Fibroblast of skin of left quadriceps (primary cell): ENCODE measurements at places on chromosomes 3 and 15.

DNA sequence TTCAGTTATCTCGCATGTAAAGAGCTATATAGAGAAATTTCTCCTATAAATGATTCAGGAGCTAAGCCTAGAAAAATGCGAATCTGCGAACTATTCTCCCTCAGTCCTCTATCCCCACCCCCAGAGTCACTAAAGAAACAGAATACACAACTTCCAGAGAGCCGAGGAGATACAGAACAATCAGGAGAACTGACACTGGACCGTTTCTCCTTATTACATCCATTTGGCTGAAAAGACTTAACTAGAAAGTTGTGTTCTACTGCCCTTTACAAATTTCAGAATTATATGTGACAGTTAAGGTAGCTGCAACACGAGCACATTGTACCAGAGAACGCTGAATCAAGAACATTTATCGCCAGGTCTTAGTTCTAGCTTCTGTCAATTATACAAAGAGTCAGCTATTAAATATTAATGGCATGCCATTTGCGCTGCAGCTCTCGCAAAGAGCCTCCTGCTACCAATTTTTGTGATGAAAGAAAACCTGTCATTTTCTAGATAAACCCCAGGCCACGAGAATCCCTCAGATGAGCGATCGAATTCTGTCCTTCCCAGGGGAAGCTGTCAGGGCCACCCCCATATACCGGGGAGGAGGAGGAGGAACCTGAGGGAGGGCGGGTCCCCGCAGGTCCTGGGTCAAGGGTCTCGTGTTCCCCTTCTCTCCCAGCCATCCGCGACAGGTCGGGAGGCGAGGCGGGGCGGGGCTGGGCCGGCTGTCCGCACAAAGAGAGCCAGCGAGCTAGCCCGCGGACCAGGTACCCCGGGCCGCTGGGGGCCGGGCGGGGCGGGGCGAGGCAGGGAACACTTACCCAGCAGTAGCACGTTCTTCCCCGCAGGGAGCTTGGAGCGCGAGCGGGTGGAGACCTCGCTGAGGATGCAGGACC lies 878 bp downstream of the DYNC1LI1 start:
- DNase-seq, result no peak

DNA sequence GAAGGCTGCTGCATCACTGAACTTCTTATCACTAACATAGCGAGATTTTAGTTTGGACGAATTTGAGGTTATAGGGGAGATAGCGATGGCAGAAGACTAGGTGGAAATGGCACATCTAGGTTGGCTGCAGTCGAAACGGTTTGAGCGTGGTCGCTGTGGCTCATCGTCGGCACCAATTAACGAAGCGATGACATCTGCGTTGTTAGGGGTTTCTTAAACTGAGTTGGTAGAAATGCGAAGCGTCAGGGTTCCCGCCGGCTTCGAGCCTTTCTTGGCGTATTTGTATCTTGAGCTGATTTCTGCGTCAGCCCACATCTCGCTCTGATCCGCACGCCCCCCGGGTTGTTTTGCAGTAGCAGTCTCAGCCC lies 319 bp downstream of the LNP1 start:
- DNase-seq, result peak; percentile 5

- DNase-seq, result no peak
Observed at GRCh38 chr3:160811237-160811548, 55.2 kb downstream of the PPM1L start.

- no peak for DNase-seq
Observed at GRCh38 chr3:23869977-23870662, 46.7 kb downstream of the NKIRAS1 start.

GRCh38 chr3:70973558-70973957 lies 610.0 kb downstream of the FOXP1 start:
- no peak for DNase-seq

DNA sequence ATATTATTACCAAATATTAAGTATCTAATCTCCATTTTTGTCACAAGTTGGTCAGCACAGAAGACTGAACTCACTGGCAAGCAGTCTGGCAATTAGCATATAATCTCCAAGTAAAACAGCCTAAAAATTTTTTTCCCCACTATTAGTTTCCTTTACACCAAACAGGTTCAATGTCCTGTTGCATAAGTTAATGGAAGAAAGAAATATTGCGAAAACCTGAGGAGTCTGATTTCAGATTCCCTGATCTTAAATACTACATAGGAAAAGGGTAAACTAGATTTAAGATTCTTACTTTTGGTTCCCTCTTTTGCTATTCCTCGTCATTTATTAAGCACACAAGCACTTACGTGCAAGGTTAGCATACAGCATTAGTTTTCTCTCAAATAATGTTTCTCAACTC lies 133.2 kb upstream of the PLXND1 start:
- DNase-seq, result no peak

DNA sequence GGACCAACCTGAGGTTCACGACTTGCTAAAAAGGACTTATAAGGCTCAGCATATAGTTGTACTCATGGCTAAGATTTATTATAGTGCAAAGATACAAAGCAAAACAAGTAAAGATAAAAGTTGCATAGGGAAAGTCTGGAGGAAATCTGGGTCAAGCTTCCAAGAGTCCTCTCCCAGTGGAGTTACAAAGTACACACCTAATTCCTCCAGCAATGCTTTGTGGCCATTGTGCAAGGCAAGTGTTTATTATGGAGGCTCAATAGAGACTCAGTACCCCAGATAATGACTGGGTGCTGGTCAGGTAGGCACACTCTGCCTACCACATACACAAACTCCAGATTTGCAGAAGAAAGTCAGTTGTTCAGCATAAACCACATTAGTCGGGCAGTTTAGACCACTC lies 22.9 kb downstream of the LNP1 start:
- DNase-seq, result no peak

- DNase-seq, result no peak
Observed at GRCh38 chr15:68626739-68627138, 47.9 kb downstream of the CORO2B start.

DNA sequence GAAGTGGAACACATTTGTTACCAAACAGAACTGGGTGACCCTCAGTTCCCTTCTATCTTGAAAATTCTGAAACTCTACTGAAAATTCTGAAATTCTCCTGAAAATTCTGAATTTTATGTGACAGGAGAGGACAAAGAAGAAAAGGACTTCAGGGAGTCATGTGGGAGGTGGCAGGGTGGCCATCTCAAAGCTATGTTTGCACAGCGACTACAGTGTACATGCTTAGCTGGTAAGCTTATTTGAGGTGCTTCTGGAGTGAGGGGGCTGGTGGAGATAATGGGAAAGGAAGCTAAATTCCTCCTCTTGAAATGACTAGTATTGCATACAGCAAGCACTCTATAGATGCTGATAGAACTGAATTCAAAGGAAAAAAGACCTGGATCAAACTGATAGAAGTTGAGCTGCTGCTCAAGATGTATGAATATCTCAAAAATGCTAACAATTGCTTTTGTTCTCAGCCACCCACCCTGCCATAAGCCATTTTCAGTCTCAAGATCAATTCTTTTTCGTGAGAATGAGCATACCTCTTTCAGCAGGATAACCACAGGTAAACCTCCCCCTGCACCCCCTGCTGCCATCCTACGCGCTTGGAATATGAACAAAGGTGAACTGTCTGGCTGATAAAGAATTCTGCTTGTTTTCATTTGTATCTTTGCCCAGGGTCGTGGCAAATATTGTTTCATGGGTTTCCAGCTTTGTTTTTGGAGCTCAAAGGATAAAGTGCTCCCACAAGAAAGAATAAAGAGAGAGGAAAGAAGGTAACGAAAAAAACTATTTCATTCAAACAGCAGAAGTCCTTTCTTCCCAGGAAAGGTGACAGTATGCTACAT lies 16.6 kb upstream of the ARHGEF3 start:
- DNase-seq, result no peak

GRCh38 chr3:169575381-169575780 lies 88.1 kb downstream of the MECOM start:
- DNase-seq, result peak; percentile 0

DNA sequence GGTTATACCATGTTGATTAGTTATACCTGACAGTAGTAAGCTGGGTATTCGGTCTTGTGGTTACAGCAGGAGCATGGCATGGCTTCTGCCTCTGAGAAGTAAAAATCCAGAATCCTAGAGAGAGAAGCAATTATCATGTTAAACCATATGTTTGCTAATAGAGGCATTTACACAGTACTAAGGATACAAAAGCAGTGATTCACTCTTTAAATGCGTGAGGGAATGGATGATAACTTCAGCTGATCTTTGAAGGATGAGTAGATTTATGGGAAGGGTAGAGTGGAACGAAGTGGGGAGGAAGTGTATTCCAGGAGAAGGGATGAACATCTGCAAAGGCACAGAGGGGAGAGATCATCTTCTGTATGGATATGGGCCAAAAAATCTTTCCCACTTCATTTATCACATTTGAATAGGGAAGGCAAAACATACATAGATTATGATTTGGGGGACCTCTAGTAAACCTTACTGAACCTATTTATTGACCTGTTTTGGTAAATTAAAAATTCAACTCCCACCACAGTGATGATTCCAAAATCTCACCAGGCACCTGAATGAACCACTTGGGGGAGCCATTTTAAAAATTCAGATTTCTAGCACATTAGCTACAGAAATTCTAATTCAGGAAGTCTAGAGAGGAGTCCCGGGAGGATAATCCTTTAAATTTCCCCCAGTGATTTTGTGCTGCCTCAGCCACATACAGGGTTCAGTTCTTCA lies 35.1 kb downstream of the IGSF10 start:
- DNase-seq, result peak; percentile 59

DNA sequence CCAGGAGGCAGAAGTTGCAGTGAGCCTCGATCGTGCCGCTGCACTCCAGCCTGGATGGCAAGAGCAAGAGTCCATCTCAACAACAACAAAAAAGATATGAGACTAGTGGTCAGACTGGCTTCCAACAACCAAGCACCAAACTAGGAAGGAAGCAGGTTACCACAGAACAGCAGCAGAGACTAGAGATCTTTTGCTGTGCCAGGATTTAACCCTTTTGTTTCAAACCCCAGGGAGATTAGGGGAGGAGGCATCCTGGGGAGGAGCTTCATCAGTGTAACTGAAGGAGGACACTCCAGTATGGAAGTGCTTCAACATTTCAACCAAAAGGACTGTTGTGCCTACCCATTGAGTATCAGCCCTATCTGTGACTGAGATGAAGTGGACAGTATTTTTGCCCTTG lies 240.3 kb downstream of the ZIC1 start:
- no peak for DNase-seq

GRCh38 chr3:54094926-54095325 lies 27.4 kb upstream of the CACNA2D3 start:
- no peak for DNase-seq

GRCh38 chr3:148861277-148861869 lies 3.7 kb upstream of the CPA3 start:
- DNase-seq, result peak; percentile 39

- DNase-seq, result no peak
Observed at GRCh38 chr15:47794252-47794914, 77.1 kb downstream of the SEMA6D start.

- no peak for DNase-seq
Observed at GRCh38 chr15:67719330-67719959, 105.9 kb upstream of the SKOR1 start.

GRCh38 chr3:123791898-123792297 lies 92.2 kb downstream of the MYLK start:
- no peak for DNase-seq

- no peak for DNase-seq
Observed at GRCh38 chr3:185852635-185853034, 27.8 kb upstream of the IGF2BP2 start.

- no peak for DNase-seq
Observed at GRCh38 chr15:35876762-35877161, 330.8 kb upstream of the DPH6 start.

DNA sequence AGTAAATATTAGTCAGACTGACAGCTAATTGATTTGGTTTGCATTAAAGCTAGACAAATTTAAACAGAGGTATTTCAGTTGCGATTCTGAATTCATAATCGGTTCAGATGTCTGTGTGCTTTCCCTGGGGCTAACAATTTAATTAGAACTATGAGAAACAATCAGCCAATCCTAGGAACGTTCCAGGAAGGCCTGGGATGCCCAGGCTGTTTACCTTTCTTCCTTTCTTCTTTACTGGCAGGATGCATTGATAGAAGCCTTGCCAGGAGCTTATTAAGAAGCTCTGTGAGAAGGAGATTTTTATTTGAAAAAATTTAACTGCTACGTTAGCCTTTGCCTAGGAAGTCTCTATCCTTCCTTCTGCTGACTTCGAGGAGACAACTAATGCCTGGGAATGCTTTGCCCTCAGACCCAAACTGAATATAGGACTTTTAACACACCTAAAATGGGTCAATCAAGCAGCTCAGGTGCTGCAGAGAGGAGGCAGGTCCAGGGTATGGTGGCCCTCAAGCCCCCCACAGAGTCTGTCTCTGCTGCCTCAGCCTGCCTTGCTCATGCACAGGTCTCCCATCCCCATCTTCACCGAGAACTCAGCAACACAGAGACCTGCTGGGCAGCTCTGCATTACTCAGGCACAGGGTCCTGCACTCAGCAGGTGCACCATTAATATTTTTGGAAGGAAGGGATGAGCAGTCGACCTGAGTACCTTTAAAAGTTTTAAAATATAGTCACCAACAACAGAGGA lies 48.5 kb downstream of the PCSK6 start:
- no peak for DNase-seq

DNA sequence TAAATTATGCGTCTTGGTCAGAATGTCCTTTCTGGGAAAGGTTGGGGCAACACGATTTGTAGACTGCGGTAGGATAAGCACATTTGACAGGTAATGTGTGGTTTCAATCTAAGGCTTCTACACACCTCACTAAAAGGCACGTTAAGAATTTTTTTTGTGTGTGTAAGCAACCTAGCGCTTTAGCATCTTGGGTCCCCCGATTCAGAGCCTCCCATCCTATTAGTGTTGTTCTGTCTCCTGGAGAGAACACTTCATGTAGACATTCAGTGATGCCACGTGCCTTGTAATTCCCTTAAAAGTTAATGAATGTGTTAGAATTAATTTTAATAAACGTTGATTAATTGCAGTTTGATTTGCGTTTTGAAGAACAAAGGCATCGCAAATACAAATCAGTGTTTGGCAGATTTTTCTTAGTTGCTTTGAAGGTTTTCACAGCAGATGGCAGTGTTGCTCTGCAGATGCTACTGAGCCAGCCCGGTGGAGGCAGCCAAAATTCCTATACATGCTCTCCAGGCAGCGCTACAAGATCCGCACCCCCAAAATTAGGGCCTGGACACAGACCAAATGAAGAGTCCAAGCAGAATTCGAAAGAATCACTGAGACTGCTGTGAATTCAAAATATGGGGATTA lies 63.5 kb downstream of the OTOL1 start:
- peak; percentile 36 for DNase-seq

DNA sequence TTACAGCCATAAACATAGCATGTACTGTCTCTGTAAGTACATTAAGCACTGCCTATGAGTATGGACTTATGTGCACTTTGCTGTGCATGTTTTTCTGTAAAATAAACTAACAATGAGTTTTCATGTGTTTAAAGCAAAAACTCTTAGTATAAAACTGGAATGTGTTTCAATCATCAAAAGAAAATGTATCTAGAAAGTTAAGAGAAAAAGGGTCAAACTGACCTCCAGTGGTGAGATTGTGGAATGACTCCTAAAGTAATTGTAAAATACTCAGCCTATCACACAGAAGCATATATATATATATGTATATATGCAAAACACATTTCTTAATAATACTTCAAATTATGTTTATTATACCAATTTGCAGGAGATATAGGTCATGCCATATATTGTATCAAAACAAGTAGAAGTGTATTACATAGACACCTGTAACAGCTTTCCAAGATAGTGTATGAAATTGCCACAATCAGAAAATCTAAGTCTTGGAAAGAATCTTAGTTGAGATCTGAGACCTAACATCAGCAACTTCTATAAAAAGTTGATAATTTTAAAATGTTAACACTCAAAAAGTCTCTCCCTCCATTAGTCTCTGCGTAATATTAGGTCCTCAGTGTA lies 199.6 kb downstream of the FMN1 start:
- DNase-seq, result no peak

- DNase-seq, result peak; percentile 68
Observed at GRCh38 chr3:151439652-151440125, 21.2 kb downstream of the IGSF10 start.
